Stimulated activated CD4-positive, alpha-beta T cell treated with anti-CD3 and anti-CD28 coated beads, Interleukin-4, amount 100 ng/mL, for 4 hours (primary cell): ENCODE measurements at places on chromosomes 3 and 15.

DNA sequence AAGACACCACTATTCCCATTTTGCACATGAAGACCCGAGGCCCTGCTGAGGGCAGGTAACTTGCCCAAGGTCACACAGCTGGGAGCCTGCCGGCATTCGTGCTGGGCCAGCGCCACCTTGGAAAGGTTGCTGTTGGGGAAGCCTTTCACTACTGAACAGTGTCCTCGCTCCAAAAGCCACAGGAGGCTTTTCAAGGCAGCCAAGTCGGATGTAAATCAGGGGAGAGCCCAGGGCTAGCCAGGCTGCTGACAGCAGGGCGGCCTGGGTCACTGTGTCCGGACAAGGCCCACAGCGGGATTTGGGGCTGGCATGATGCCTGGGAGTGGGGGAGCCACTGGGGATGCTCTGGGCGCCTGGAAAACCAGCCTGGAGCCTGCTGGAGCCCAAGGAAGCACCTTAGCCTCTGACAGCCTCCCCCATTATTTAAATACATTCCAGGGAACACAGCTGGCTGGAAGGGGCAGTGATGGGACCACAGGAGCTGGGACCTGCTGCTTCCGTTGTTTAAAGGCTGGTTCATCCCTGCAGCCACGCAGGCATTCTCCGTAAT is 10.5 kb downstream of the SLC6A6 start:
- no peak for DNase-seq

DNA sequence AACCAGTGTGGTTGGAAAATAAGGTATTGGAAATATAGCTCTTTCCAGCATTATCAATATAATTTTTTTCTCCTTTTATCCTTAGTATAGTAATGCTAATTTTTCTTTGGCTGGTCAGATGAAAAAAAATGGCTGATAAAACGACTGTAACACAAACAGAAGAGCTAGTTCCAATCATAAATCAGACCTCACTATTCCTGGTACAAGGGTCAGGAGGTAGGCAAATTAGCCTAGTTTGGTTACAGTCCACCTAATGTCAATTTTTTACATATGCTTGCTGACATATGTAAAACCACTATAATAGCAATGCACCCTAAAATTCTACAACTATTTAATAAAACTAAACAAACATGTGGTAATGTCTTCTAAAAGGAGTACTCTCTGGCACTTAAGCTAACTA is 19.9 kb upstream of the VPS39 start:
- DNase-seq = no peak

DNA sequence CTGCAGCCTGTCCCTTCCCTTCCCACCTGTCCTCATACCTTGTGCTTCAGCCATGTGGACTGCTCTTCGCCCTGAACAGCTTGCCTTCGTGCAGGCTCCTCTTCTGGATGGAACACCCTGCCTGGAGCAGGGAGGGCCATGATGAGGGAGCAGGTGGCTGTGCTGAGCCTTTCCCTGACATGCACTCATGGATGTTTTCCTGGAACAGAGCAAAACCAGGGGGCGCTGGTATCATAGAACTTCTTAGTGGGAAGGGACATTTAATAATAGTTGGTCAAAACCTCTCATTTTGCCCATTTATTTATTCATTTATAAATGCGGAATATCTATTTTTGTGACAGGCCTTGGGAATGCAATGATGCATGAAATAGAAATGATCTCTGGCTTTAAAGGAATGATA is 149.3 kb downstream of the CACNA1D start:
- DNase-seq = no peak

GRCh38 chr3:106913111-106913698 is 464.0 kb upstream of the CCDC54 start:
- DNase-seq = no peak

DNA sequence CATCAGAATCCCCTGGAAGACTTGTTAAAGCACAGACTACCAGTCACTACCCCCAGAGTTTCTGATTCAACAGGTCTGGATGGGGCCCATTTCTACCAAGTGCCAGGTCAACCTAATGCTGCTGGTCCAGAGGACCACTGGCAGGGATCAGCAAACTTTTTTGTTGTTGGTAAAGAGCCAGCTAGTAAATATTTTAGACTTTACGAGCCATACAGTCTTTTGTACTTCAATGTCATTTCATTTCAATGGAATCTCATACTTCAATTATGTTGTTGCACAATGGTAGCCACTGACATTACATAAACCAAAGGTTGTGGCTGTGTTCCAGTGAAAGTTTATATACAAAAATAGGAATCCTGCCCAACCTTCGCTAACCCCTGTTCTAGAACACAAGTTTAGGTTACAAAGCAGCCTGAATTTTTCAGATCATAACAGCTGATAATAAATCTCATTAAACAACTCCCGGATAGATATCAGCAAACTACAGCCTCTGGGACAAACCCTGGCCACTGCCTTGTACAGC is 28.7 kb downstream of the ULK4 start:
- DNase-seq = no peak

DNA sequence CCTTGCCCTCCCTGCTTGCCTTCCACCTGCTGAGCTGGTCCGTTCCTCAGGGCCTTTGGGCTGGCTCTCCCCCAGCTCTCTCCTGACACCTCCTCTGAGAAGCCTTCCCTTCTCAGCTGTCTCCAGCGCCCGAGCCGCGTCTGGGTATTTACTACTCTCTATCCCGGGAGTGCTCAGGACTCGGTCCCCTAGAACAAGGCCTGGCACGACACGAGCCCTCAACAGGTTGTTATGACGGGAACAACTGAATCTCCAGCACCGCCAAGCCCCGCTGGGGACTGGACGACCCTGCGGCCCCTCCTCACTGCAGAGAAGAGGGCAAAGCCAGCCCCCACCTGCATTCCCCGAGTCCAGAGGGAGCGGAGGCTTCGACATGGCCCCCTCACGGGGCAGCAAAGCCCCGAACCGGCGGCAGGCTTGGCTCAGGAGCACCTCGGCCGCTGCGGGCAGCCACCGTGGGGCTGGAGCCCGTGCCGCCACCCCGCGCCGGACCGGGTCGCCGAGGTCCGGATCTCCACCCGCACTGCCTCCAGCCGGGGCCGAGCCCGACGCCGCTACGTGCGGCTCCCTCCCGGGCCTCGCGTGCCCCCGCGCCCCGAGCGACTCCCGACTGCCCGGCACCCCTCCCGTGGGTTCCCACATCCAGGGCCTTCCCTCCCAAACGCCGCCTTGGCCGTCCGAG is 792 bp downstream of the TPRA1 start:
- DNase-seq = no peak

DNA sequence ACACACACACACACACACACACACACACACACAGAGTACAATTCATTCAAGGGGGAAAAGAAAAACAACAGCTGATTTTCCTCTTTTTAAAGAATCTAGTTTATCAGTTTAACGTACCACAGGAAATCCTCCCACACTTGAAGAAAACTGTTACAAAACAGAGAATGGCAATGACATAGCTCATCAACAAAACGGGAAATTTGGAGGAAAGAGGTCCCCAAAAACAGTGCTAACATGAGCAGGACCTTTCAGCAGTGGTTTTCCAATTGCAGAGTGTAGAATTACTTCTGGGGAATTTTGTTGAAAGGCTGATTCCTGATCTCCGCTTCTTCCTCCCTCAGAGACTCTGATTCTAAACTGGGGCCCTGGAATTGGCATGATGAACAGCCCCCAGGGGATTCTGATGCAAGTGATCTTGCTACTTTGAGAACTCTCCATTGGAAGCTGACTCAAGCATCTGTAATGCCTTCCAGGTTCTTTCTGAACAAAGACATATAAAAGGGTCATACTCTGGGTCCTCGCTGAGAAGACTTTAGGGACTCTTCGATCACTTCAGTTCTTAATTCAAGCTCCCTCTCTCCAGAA is 442.6 kb upstream of the PROK2 start:
- DNase-seq = no peak

GRCh38 chr3:63934041-63934866 is 22.1 kb upstream of the SCAANT1 start:
- no peak for DNase-seq

GRCh38 chr3:66335671-66336070 is 114.9 kb downstream of the SLC25A26 start:
- no peak for DNase-seq

DNA sequence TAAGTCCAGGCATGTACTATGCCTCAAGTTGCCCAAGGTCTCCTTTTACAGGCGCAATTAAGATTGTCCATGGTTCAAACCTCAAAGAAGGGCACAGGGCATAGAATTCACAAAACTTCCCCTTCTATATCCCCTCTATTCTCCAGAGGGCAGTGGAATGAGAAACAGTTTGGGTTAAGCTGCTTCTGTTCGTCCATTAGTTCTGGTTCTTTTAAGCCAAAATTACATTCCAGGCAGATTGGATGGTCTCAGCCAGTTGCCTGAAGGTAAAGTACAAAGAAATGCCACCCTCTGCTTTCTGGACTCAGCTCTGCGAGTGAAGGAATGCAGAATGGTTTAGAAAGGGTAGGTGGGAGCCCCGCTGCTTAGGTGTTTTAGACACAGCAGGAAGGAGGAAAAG is 200.7 kb downstream of the GREM1 start:
- no peak for DNase-seq

- DNase-seq = peak; percentile 40
Measured at GRCh38 chr15:84982301-84982920, 755 bp downstream of the PDE8A start.

DNA sequence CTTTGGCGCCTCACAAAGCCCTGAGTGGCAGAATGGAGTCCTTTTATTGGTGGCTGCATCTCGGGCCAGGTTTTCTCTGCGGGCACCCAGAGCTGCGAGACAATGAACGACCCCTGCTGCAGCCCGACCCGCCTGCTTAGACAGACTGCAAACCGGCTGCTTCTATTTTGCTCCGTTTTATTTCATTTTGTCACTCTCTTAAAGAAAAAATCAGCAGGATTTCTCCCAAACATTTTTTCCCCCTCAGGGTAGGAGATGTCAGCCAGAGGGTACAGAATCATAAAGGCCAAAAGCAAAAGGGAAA is 64.8 kb downstream of the OXNAD1 start:
- no peak for DNase-seq

DNA sequence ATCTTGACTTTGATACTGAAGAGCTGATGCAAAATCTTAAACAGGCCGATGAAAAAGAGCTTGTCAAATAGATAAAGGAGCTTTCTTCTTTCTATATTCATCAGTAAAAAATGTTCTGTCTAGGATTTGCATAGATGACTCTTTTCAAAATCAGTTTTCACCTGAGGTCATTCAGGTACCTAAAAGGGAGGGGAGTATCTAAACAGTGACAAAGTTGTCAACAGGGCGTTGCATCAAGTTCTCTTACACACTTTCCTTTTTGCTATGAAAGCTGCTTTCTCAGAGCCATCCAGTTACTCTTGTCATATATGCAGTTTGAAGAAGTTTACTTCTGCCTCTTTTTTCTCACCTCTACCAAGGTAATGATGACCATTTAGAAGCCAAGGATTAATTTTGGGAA is 60.0 kb downstream of the AKAP13 start:
- no peak for DNase-seq

GRCh38 chr15:42151736-42152135 is 4.7 kb downstream of the PLA2G4F start:
- DNase-seq = no peak

DNA sequence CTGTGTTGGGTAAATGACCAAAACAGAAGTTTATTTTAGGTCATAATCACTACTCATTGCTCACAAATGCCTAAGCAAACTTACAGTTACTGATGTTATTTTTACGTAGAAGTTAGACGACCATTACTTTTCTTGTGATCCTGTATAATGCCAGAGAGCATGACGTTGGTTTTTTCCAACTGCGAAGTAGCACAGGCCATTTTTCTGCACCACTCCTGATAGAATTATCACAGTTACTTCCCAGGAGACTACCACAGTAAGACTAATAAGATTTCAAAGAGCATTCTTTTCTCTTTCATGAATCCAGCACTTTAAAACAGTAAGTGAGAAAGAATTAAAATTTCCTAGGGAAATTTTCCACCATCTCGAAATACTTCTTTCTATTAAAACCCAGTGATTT is 19.8 kb downstream of the CD200 start:
- no peak for DNase-seq

DNA sequence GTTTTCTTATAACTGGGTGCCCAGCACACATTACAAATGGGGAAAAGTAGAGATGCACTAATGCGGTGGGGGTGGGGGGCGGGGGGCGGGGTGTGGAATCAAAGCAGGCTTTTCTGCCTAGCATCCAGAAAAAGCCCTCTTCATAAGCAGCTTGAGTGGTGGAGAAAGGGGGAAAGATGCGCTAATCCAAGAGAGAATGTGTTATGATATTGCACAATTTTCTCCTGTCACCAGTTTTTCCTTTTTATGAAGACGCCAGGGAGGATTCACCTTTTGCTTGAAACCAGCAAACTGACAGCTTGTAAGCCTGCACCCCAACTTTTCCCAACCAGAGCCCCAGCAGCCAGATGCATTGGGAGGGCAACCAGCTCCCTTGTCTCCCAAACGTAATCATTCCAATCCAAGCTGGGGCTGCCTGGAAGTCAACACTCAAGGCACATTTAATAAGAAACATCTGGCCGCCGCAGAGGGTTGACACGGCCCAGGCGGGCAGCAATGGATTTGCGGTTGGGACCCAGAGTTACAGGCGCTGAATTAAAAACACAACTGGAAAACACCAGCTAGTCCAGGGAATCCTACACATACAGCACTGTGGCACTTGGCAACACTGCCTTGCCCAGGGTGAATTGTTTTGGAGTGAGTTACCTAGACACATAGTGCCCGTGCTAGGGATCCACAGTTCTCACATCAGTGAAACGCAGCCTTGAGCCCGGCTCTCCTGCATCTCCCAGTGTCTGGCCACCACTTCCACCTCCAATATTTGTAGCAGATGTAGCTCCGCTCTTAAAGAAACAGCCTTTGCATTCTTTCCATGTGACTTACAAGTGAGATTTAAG is 218.5 kb upstream of the PRICKLE2 start:
- no peak for DNase-seq

DNA sequence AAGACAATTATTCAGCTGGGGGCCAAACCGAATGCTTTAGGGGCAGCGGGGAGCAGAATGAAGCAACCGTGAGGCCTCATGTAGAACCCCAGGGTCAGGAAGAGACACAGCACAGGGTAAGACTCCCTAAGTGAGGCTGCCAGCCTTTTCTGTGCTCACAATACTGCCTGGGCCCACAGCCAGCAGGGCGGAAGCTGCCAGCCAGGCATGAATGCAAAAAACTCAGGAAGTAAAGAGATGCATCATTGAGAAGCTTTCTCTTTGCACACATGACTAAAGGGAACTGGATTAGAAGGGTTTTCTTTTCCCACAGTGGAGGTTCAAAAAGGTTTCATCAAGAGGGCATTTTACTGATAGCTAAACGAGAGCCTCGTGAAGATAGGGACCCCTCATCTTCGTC is 33.3 kb downstream of the CA12 start:
- no peak for DNase-seq

DNA sequence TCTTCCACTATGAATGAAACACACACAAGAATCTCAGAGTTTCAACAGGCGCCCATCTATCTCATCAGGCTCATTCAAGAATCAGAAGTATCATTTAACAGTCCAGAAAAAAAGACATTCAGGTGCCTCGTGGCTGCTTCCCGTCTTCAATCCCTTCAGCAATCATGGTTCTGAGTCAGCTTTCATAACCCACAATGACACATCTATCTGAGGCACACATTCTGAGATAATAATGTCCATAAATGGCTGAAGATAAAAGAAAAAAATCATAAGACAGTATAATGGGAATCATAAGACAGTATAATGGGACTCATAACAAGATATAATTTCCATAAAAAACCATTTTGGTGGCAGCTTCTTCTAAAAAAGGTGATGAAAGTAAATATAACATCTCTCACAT is 52.4 kb downstream of the TNIK start:
- no peak for DNase-seq

- no peak for DNase-seq
Measured at GRCh38 chr3:171585039-171585438, 124.8 kb upstream of the TNIK start.
